ENCODE measurements at places on chromosomes 6 and 20.

- DNase-seq: no peak
Measured at GRCh38 chr6:143402721-143403336, 47.7 kb downstream of the ADAT2 start.

DNA sequence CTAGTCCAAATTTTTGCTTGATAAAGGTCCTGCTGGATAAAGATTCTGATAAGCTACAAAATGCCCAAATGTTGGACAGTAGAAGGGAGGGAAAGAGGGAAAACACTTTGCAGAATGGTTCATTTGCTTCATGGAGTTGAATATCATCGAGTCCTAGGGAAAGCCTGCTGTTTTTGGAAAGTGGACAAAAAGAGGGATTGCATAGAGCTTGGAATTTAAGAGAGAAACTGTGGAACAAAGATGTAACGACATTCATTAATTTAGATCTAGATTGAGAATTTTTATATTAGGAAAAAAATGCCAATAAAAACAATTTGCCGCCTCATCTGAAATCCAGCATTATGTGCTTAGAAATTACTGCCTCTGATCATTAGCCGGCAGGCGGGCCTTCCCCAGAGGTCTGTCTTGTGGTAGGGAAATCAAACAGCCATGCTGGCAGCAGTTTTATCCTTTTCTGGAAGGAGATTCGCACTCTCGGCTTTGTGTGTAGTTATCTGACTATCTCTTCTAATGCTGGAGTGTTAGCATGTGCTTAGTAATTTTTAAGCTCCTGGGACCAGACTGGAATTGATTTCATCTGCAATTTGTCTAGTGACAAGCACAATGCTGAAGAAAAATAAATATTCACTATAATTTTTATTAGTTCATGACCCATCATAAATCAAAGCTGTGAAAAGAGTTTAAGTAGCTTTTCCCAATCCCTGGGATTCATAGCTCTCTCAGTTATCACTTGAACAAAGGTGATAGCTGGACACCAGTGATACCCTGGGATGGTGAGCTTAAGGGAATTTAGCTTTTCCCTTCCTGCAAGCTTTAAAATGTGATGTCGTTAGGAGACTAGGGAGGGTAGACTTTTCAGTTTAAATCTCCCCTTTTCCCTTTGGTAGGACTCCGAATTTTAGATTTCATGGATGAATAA, 329.5 kb downstream of the PRL start:
- DNase-seq: no peak

DNA sequence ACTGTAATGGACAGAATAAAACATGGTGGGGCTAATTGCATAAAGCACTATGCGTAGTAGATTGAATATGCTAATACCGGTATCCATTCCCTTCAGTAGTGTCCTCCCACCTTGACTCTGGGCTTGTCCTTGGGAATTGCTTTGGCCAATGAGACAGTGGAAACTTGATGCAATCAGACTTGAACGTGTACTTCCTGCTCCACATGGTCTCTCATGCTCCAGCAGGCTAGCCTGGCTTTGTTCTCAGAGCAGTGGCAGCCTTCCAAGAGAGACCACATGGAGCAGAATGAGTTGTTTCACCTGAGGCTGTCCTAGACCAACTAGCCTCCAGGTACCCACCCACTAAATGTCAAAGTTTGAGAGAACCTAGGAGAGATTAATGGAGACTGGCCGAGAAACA, 37.0 kb upstream of the BTBD3 start:
- no peak for DNase-seq

GRCh38 chr6:134863763-134864510, 86.0 kb downstream of the ALDH8A1 start:
- DNase-seq: no peak

DNA sequence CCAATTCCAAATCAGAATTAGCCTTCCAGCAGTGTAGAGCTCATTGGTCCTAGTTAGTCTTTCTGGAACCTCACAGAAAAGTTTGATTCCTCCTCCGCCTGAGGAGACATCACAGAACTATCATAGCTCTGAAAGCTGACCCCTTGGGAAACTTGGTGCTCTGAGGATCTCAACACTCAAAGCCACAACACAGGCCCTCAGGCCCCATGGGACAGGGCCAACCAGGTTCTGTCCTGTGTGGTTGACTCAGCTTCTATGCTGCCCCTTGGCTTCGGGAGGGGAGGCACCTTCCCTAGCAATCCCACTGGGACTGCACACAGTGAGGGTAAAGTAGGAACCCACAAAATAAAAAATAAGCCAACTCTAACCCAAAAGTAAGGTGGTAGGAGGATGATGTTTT, 237.5 kb upstream of the ECI2 start:
- DNase-seq: no peak
